Stimulated activated CD4-positive, alpha-beta T cell treated with anti-CD3 and anti-CD28 coated beads, Interleukin-15, amount 100 ng/mL, for 1 hour (primary cell): ENCODE measurements at places on chromosomes 4 and X.

DNA sequence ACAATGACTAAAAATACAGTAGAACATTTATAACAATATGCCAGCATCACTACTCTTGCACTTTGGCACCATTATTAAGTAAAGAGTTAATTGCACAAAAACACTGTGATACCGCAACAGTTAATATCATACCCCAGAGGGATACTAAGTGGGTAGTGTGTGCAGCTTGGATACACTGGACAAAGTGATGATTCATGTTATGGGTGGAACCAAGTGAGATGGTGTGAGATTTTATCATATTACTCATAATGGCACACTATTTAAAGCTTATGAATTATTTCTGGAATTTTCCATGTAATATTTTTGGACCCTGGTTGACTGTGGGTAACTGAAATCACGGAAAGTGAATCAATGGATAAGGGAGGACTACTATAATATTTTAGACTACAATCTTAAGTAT lies 265.3 kb downstream of the PCDH18 start:
- DNase-seq = no peak

GRCh38 chr4:51842167-51842553 lies 793 bp upstream of the DCUN1D4 start:
- DNase-seq = no peak

- DNase-seq = no peak
Measured at GRCh38 chr4:2732526-2732925, 23.6 kb downstream of the TNIP2 start.

DNA sequence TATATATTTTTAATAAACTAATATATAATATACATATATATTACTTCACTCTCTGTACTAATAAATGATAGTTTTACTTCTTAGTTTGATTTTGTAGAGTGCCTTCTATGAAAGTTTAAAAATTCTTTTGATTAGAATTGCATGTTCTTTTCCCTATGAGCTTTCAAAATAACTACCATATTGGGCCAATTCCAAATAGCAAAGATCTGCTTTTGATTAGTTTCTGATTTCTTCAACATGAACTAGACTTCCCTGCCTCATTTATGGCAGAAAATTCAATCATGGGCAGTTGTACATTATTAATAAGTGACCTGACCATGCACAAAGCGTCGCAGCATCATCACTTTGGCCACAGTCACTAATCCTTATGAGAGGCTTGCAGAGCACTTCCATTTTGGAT lies 48.9 kb upstream of the TEX13A start:
- no peak for DNase-seq

DNA sequence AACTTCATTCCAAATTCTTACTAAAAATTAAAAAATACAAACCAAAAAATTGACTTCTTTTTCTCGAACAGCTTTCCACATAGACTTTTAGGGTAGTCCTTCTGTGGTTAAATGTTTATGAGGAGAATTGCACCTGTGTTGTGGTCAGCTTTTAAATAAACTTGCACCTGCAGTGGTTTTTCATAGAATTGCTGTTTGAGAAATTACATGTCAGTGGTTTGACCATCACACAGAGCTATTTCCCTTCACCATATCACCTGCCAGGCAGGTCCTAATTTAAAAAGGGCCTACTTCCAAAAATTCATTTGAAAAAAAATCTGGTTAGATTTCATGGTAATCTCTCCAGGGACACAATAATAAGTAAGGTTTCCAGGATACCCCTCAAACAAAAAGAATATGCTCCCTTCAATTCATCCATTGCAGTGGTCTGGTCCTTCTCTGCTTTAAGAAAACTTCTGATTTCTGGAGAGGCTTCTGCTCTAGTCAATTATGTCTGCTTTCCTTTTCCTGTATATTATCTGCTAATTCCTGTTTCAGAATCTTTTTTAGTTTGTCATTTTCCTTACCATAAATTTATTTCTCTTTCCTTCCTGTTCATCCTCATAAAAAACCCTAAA lies 9.8 kb upstream of the UTP3 start:
- no peak for DNase-seq

GRCh38 chr4:118816538-118817177 lies 19.3 kb downstream of the SEC24D start:
- DNase-seq = no peak

DNA sequence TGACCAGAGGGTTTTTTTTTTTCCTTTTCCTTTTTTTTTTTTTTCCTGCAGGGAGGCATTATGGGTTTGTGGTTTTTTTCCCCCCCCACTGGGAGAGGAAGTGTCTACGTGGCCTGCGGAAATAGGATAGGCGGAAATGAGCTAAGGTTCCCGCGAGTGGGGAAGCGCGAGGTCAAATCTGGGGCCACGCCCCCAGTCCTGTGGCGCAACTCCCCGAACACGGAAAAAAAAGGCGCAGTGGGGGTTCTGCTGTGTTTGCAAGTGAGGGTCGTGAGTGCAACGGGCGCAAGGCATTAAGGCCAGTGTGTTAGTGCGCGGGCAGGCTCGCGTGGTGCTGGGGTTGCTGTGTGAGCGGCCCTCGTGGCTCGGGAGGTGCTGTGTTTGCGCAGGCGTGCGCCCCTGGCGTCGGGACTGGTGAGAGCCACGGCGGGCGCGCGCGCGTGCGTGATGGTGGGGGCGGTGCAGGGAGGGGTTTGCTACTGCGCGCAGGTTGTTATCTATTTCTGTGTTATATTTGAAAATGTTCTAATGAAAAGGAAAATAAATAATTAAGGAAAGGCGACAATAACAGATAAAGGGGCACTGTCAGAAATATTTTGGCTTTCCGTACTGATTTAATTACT lies 685 bp upstream of the MORF4L2 start:
- DNase-seq = peak; percentile 75

DNA sequence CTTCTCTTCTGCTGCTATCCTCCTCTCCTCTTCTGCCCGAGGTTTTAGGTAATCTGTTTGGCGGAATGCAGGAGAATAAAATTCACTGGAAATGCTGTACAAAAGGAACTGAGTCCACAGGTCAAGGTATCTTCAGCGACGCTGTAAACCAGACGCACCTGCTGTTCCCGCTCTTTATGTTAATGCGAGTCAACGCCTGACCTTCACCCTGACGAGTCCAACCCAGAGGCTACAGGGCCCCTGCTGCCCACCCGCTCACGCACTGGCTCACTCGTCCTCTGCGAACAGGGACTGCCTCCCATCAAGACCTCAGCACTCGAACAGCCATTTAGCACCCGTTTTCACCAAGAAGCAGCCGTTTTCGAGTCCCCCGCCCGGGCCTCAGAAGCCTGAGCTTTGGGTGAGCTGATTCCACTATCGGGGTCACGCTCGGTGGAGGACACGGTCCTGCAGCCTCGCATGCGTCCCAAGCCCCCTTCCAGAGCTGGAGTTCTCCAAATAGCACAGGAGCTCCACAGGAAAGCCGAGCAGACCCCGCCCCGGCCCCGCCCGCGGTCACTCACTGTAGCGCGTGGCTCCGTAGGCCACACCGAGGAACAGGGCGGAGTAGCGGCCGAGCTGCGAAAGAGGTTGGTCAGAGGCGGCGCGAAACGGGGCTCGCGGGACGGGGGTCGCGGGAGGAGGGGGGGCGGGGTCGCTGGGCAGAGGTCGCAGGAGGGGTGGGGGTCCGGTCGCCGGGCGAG lies 556 bp downstream of the ATP5ME start:
- no peak for DNase-seq

DNA sequence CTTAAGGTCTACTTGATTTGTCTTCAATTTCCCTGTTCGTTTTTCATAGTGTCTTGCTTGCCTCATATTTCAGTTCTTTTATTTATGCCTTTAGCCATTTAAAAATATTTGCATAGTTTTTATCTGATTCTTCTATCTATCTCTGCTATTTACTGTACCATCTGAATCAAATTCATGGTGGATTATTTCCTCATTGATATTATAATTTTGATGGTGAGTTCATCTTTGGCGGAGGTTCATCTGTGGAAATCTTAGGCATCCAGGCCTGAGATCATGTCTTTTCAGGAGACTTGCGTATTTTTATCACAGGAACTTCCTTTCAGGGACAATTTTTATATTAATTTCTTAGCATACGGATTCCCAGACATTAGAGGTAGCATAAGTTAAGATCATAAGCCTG lies 275.2 kb downstream of the STPG2 start:
- DNase-seq = no peak

- DNase-seq = no peak
Measured at GRCh38 chr4:143083756-143084472, 100.8 kb upstream of the USP38 start.

DNA sequence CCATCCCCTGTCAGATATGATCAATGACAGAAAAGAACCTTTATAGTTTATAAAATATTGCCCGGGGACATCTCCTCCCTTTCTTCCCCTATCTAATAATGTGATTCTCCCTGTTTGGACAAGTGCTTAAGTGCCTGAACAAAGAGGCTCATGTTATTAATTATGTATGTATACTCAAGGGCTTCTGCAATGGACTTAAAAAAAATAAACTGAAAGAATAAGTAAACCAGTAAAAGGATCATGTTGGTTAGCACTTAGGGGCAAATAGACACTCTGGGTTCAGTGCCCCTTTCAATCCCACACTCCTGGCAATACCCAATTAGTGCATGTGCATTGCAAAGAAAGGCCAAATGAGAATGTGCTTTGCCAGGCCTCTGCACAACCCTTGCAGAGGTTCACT lies 30.7 kb upstream of the RPS6KA6 start:
- DNase-seq = no peak

- no peak for DNase-seq
Measured at GRCh38 chrX:136847874-136848273, 32.7 kb downstream of the RBMX start.

DNA sequence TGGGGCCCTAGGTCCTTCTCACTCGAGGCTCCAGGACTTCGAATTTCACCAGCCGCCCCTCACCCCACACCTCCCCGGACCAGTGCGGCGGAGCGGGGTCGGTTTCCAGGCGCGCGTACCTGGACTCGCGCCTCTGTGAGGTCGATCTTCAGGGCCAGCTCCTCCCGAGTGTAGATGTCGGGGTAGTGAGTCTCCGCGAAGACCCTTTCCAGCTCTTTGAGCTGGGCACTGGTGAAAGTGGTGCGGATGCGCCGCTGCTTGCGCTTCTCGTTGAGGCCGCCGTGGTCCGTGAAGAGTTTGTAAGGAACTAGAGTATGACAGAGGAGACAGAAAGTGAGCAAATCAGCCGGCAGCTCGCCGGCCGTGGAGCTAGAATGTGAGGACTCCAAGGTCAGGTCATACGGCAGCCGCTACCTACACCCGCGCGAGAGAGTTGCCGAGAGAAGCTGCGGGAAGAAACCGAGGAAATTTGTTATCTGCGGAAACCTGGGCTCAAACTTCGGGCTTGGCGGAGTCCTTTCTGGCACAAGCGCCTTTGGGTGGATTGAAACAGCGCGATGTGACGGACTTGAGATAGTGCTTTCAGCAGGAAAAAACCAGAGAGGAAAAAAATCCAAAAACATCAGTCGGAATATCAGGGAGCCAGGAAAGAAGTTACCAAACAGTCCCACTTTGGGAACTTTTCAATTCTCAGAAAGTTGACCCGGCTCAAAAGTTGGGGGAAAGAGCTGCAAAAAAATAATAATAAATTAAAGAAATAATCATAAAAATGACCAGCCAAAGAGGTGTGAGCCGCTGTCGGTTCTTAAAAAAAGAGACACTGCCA lies 1.1 kb downstream of the PHOX2B start:
- DNase-seq = no peak

DNA sequence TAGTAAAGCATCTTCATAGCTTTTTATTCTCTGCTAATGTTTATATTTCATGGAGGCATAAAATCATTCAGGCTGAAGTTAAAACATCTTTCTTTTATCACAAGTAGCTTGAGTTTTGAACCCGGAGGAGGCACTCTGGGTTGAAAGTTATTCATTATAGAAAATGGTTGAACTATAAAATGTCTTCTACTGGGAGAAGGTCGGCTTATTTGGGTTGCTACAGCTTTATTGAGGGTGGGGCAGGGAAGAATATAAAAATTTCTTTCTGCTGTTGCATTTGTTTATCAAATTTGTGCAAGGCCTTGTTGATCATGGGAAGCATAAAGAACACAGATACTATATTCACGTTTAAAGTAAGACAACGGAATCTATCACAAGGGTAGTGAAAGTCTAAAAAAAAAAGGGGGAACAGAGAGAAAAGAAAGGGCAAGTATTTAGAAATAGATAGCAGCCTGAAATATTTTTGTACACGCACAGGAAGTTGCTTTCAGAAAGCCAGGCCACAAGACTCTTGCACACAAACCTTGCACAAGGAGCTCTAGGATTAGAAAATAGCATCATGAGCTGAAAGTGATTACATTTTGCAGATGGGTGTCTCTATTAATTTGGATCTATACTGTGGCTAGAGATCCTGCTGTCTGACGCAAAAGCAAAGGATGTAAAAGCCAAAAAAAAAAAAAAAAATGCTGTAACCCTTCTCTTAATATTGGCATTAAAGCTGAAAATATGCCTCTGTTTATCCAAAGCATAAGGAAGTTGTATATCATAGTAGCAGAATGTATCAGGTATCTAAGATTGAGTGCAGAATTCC lies 37.2 kb upstream of the FAM9C start:
- no peak for DNase-seq

DNA sequence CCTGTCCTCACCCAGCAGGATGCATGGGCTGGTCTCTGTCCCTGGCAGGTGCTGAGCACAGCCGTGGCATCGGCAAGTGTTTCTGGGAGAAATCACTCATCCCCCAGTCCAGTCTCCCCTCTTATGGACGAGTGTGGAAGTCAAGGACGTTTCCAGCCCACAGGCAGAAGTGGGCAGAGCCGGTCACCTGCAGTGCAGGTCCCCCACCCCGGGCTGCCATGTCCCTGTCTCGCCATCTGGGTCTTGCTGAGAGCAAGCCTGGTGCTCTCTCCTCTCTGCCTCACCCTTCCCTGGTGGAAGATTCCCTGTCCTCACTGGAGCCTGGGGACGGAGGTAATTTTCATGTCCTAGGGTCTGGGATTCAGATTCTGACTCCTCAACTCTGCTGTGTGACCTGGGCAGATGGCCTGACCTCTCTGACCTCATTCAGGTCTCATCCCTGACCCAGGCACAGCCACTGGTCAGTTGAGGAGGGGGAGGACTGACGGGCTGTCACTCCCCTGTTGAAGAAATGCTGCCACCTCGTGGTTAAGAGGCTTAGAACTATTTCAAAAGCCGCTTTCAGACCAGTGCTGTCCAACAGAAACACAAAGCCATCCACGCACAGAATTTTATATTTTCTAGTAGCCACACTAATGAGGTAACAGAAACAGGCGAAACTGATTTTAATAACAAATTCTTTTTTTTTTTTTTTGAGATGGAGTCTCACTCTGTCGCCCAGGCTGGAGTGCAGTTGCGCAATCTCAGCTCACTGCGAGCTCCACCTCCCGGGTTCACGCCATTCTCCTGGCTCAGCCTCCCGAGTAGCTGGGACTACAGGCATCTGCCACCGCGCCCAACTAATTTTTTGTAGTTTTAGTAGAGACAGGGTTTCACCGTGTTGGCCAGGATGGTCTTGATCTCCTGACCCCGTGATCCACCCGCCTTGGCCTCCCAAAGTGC lies 1.8 kb downstream of the CPZ start:
- DNase-seq = no peak

GRCh38 chrX:20838477-20838876 lies 535.7 kb upstream of the CNKSR2 start:
- DNase-seq = no peak
